ENCODE measurements at places on chromosomes 3 and 15.

GRCh38 chr3:129936757-129937156 is 37.8 kb upstream of the TRH start:
- peak; percentile 58 for DNase-seq

GRCh38 chr3:38112378-38112761 is 24.6 kb downstream of the ACAA1 start:
- no peak for DNase-seq

- DNase-seq = no peak
Measured at GRCh38 chr3:115286529-115287197, 139.6 kb upstream of the ZBTB20 start.

- DNase-seq = no peak
Measured at GRCh38 chr3:152357587-152357986, 88.9 kb downstream of the MBNL1 start.

DNA sequence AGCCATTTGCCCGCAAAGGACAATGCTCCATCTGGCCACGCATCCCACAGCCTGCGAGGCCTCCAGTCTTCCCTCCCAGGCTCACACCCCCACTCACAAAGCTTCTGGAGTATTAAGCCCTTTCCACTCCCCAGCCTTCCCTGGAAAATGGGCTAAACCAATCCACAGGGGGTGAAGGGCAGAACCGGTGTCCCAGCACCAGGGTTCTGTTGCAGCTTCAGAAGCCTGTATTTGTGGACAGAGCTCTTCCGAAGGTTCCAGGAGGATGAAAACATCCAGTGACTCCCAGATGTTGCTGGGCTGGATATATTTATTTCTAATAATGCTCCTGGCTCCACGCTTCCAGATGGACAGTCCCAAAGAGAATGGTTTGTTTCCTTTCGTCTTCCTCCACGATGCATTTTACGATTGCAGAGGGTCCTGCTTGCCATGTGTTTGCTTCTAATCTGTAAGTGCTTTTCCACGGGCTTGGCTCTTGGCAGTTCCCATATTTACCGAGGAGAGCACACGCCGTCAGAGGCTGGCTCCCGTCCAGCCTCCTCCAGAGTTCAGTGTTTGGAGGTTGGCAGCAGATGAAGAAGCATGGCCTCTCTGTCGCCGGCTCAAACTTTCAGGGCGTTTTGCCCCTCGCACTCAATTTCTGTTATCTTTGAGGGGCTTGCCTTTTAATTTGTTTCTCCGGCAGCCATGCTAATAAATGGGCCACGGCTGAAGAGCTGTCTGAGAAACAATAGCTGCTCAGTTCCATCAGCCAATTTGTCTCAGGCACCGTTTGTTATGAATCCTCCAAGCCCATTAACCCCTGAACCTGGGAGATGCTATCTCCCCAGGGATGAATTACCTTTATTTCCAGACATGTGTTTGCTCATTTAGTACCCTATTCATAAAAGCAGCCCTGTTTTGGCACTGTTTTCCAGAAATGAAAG is 367.9 kb upstream of the PROK2 start:
- no peak for DNase-seq

- no peak for DNase-seq
Measured at GRCh38 chr3:36362216-36362615, 18.1 kb upstream of the STAC start.

- no peak for DNase-seq
Measured at GRCh38 chr3:50295553-50296431, 3.4 kb downstream of the HYAL3 start.

DNA sequence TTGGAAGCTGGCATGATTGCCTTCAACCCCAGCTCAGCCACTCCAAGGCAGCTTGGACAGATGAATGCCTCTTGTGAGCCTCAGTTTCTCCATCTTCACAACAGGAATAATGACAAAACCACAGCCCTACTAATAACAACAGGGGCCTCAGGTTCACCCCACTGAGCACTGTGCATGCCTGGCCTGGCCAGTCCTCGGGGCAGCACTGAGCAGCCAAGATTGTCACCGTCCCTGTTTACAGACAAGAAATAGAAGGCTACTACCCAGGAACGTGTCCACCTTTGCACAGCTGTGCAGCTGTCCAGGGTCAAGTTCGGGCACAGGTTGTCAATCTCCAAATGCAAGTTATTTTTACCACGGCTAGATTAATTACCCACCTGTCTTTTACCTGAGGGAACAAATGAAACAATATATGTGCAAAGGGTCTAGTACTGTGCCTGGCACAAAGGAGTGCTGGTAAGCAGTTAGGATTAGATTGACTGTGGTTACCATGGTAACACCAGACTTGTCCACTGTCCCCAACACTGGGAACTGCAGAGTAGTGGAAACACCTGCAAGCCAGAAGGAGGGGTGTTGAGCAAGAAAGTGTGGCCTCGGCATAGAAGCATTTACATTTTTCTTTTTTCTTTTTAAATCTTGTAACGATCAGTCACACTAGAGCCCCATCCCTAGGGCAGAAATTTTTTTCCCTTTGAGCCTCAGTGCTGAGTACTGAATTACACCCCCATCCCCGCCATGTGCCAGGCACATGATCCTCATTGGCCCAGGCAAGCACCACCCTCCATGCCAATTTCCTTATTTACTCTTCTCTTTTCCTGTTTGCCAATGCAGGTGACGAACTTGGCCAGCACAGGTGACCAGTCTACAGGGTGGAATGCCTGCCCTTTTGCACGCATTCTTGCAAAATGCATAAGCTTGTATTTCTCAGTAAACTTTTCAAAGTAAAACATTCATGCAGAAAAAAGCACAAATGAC is 66.3 kb upstream of the SLC6A6 start:
- DNase-seq = no peak

DNA sequence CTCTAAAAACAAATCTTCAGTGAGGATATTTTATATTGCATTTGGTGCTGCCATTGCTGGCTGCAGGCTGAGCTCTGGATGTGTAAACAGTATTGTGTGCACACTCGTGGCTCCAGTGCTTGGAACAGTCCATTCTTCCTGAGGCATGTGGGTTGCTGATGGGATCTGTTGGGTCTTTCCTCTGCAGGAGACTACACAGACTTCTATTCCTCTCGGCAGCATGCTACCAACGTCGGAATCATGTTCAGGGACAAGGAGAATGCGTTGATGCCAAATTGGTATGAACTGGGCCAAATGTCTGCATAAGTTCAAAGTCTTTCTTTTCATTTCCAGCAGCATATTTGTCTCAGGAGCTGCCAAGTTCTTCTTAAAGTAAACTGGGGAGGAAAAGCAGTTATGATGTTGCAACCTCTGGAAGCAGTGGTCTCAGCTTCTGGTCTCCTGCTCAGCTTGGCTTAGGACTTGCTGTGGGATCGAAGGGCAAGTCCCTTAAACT is 9.3 kb downstream of the FAH start:
- DNase-seq = no peak

- DNase-seq = no peak
Measured at GRCh38 chr3:134375582-134376384, 1.5 kb upstream of the AMOTL2 start.

DNA sequence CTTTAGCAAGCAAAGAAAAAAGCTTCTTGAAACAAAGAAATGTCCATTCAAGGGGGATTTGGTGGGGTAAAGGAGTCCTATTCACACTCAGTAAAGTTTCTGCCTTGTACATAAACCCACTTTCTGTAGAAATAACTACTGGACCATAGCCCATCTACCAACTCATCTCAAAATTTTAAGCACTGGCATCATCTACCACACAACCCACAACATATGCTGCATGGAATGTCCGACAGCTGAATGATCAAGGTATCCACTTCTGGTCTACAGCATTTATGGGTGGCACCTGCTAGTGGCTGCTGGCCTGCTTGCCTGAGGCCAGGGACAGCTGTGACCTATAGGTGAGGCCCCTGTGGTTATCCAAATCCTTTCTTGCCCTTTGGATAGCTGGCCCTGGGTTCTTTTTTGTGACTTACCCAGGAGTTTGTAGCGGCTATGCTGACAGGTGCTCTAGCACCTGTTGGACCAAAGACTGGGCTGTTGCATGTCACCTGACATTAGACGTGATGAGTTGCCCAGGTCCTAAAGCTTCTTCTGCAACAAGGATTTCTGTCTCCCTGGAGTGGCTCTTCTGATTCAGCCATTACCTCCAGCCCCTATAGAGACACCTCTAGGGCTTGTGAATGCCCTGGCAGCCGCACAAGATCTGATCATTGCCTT is 19.2 kb upstream of the MEF2A start:
- no peak for DNase-seq

DNA sequence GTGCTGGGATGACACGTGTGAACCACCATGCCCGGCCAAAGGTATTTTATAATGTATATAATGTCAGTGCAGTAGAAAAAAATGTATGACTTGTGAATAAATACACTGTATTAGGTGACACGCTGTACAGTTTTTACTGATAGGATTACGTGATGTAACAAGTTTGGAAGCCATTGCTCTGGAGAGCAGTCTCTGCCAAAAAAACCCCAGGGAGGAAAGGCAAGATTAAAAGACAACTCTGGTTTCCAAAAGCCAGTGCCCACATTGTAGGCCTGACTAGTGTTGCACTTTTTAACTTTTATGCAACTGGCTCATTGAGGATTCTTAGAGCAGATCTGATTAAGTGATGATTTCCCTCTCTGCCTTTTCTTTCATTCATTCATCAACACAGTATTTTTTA is 62.0 kb upstream of the SLC2A2 start:
- DNase-seq = no peak

DNA sequence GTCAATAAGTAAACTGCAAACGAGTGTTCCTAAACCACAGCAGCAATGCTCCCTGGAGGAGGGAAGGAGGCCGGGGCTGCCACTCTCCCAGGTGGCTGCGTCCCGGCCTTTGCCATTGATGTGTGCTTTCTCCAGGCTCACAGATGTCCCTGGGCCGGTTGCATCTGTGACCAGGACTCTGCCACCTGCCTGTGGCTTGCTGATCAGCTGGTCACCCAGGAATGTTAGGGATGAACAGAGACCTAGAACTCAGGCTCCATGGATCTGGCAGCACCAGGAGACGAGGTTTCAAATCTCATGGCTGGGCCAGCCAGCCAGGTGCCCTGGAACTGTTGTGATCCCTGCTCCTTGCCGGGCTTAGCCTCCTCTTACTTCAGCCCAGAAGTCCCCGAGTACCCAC is 65.7 kb downstream of the KLF15 start:
- DNase-seq = no peak

- DNase-seq = no peak
Measured at GRCh38 chr15:52326756-52327155, 31.2 kb upstream of the MYO5C start.

DNA sequence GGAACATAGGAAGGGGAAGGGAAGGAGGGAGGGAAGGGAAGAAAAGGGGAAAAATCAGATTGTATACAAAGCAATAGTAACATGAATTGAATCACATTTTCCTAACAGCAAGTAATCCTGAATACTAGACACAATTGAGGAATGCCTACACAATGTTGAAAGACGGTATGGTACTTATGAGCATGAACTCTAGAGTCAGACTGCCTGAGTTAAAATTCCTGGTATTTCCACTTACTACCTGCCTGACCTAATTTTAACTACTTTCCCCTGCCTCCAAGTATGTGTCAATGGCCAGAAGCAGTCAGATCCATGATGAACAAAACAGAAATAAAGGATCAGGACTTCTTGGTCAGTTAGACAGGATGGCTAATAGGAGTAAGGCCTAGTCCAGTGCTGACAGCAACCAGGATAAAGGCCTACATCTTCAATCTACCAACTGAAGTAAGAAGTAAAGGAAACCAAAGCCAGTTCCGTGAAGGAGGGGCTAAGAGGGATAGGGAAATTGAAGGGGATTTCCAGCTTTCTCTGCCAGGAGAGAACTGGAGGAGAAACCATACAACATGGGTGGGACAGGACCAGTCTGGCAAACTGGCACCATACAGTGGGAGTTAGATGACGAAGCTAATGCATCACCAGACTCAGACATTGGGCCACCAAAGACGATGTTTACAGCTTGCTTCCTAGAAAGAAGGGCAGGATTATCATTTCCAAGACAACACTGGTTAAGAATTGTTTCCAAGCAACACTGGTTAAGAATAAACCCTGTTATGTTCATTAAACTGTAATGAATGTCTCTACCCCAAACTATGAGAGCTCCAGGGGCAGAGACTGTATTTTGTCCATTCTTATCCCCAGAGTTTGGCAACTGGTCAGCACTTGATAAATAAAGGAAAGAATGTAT is 151.6 kb upstream of the UBE2E2 start:
- no peak for DNase-seq

- peak; percentile 79 for DNase-seq
Measured at GRCh38 chr3:50450209-50450921, 53.1 kb downstream of the CACNA2D2 start.

- no peak for DNase-seq
Measured at GRCh38 chr15:93020976-93021772, 67.8 kb downstream of the RGMA start.
